Stomach (tissue), 19 donors: ENCODE measurements at places on chromosomes 5 and 9. TPM values are rescaled to one million over a fixed set of nuclear protein-coding genes. Genes with fewer than 3 reads are reported as not detected.

DNA sequence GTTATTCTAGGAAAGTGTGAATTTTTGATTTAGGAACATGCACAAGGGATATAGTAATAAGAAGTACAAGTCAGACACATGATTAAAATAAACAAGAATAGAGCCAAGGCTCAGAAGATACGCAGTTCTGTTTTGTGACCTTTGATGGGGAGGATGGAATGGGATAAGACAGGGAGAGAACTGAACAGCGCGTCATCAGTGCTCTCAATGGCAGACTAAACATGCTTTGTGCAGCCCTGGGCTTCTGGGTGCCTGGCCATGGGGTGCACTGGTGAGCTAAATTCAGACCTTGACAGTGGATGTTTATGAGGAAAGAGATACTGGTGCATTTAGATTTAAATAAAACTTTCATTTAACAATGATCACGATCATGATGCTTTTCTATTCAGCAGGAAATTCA, 309.7 kb downstream of the ARHGEF28 start:
- DNase-seq: no peak

GRCh38 chr5:107864793-107865192, 194.1 kb upstream of the EFNA5 start:
- no peak for DNase-seq

DNA sequence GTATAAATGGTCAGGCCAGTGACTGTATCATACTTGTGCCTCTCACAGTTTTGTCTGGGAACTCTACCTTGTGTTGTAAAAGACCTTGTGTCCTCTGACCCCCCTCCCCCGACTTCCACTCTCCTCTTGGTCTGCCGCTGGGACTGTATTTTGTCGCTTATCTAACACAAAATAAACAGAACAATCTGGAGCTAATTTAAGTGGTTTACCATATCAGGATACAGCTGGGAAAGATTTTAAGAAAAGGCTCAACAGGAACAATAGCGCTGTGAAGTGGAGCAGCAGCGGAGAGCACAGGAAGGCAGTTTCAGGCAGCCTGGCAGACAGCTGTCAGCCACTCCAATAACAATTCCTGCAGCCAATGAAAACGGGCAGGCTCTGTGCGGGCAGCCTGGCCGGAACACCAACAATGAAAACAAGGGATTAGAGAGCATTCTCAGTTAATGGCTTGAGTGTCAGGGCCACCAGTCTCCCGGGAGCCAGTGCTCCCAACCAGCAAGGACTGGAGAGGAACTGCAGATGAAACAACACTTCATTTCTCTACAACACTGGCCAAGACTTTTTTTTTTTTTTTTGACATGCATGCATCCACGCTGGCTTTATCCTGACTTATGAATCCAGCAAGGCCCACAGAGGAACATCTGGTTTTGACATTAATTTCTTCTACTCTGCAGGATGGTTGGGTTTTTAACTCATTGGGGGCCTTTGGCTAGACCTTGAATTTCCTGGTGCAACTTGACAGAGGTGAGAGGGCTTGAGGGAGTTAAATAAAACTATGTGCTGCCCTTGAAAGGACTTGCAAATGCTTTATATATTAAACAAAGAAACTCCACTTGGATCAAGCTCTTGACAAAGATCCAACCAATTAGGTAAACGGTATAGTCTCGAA, 76.7 kb downstream of the ARSB start:
- DNase-seq: peak; percentile 65

DNA sequence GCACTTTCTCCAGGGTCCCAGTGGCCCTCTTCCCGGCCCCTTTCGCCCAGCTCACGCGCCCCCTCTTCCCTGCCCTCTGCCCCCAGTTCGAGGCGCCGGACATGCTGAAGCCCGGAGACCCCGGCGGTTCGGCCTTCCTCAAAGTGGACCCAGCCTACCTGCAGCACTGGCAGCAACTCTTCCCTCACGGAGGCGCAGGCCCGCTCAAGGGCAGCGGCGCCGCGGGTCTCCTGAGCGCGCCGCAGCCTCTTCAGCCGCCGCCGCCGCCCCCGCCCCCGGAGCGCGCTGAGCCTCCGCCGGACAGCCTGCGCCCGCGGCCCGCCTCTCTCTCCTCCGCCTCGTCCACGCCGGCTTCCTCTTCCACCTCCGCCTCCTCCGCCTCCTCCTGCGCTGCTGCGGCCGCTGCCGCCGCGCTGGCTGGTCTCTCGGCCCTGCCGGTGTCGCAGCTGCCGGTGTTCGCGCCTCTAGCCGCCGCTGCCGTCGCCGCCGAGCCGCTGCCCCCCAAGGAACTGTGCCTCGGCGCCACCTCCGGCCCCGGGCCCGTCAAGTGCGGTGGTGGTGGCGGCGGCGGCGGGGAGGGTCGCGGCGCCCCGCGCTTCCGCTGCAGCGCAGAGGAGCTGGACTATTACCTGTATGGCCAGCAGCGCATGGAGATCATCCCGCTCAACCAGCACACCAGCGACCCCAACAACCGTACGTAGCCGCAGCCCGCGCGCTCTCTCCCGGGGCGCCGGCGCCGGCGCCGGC, 1.0 kb downstream of the PRDM6 start:
- DNase-seq: no peak

GRCh38 chr5:68757006-68757405, 336.8 kb upstream of the SLC30A5 start:
- no peak for DNase-seq

DNA sequence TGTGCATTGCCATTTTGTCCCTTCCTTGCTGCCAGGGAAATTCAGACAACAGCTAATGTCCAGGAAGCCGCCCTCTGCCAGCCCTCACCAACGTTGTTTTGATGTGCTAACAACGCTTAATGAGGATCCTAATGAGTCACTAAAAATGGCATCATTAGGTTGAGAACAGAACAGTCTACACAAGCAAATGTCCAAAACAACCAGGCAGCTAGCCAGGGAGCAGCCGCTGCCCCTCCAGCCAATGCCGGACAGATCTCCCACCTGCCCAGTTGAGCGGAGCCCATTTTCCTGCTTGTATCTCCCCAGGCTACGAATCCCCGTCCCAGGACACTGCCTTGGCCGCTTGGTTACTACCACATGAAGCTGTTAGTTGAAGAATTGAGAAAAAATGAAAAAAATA, 40.4 kb upstream of the UNC5A start:
- no peak for DNase-seq

GRCh38 chr5:132506094-132506692, 15.6 kb upstream of the IRF1 start:
- DNase-seq: no peak

DNA sequence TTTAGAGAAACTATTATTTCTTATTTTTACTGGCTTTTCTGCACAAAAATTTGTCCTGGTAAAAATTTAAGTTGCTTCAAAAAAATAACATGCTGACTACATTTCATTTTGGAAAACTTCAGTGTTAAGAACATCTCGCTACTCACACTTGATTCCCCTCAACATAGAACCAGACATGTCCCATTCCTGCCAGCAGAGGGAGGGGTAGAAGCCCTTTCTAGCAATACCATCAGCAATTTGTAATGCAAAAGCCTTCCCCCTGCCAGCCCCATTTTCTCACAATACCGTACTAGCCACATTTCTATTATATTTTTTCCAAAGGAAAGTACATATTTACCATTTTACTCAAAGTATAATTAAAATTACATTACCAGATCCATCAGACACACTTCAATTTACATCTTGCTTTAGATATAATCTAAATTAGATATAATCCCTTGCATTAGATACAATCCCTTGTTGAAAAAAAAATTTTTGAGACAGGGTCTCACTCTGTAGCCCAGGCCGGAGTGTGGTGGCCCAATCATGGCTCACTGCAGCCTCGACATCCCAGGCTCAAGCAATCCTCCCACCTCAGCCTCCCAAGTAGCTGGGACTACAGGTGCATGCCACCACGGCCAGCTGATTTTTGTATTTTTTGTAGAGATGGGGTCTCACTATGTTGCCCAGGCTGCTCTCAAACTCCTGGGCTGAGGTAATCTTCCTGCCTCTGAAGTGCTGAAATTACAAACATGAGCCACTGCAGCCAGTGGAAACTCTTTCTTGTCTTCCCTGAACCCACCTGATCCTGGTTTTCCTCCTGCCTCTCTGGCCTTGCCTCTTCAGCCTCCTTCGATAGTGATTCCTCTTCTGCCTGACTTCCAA, 39.6 kb upstream of the IDNK start:
- peak; percentile 80 for DNase-seq

DNA sequence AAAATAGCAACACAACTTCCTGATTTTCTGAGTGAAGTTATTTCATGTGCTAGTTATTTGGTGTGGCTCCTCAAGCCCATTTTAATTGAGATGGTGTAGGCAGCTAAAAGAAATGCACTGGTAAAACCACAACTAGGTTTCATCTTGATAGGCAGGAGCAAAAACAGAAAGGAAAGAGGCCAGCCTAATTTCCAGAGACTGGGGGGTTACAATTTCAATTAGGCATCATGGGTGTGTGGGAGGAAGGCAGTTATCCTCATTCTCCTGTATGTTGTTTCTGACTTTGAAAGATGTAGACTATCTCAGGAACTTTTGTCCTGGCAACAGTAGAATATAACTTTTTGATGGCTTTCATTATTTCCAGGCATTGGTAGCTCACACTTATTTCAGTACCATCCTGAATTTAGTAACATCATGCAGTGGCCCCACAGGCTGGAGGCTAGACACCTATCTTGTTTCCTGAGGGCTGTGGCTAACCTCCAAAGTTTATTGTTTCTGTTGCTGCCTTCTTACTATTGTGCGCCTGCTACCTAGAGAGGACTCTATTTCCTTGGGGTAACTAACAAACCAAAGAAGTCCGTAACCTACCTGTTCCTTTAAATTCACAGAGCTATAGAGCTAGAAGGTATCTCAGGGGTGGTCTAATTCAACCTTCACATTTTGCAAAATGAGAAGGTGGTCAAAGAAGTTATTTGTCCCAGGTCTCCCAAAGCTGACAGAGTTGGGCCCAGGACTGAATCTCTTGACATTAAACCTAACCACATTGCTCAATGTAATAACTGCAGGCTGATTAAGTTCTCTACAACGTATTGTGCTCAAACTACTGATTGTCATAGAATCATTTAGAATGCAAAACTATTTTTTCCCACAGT, 42.4 kb downstream of the FYB1 start:
- no peak for DNase-seq

DNA sequence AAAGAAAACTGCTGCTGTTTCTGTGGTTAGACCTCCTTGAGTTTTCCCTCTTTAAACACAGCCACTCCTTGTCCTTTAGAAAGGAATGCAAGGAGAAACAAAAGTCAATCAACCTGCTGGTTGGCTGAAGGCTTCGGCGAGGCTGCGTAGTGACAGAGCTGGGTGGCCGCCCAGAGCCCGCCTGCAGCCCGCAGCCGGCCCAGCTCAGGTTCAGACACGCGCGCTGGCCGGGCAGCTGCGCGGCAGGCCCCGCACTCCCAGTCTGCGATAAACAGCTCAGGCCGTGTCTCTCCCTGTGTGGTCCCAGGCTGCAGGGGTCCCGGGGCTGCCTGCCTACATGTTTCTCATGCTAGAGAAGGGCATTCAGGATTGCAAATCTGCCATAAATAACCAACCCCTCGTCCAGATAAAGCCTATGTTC, 115.4 kb downstream of the HSD17B3 start:
- DNase-seq: peak; percentile 92

GRCh38 chr5:36854402-36855140, 22.0 kb upstream of the NIPBL start:
- no peak for DNase-seq

DNA sequence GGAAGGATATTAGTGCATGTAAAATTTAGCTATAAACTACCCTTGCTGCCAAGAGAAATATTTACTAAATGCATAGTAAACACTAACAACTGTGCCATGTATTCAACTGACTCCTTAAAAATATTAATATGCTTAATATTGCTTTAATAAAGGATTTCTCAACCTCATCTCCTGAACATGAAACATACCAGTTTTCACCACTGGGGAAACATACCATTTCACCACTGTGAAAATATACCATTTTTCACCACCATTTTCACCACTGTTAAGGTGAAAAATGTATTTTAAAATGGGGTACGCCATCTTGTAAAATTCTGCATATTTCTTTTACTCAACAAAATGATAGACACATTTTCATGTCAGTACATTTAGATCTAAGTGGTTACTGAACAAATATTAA, 4.5 kb downstream of the RAB14 start:
- DNase-seq: no peak

DNA sequence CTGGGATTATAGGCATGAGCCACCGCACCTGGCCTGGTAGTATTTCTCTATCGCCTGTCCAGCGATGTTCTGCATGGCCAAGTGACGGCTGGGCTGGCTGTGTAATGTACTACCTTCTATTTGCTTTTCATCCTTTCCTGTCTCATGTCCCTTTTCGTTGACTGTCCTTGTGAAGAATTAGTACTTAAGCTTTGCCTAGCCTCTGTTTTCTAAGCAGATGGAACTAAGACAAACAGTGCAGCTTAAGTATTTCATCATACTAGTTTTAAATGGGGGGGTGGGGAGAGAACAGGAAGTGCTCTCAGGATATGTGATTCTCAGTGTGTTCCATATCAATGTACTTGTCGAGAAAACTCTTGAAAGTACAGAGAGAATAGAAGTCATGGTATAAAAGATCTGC, 31.7 kb upstream of the CCL21 start:
- DNase-seq: peak; percentile 17

- DNase-seq: peak; percentile 58
Measured at GRCh38 chr9:37453827-37454226, 11.4 kb downstream of the ZBTB5 start.

DNA sequence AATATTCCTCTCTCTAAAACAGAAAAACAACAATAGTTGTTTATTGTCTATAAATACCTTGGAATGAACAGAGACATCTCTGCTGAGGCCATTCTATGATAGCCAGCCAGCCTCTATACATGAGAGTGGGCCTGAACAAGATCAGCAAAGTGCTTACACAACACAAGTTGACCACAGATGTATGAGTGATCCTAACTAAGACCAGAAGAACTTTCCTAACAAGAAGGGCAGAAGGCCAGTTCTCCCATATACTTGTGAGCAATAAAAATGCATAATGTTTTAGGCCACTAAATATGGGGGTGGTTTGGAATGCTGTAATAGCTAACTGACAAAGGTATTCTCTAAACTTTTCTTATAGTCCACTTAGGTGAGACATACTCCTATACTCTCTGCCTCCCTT, 345.7 kb downstream of the SPATA31D1 start:
- DNase-seq: no peak

GRCh38 chr5:112232667-112233066, 186.4 kb downstream of the EPB41L4A start:
- DNase-seq: no peak

DNA sequence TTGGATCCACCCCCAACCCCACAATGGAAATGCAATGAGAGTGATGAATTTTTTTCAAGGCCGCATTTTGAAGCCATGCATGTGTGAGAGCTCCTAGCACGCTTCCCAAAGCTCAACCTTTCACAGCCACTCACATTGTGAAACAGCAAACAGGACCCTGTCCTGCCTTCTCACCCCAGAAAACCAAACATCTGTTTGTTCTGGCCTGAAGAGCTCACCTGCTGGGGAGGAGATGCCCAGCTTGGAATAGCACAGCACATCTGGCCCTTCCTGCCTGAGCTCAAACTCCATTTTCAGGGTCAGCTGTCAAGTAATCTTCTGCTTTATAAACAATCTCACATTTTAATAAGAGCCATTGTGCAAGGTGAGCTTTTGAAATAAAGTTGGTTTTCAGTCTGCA, 54.8 kb downstream of the SAXO1 start:
- no peak for DNase-seq

The NUTM2F gene
- polyA plus RNA-seq: not detected

The PTGDS gene
- 18.6 TPM for polyA plus RNA-seq

The OCLN gene
- polyA plus RNA-seq: 12.5 TPM

The DBH gene
- polyA plus RNA-seq: not detected

The ENTREP1 gene
- 15.3 TPM for polyA plus RNA-seq

The PCDHA1 gene
- polyA plus RNA-seq: not detected

The RNF183 gene
- polyA plus RNA-seq: 1.2 TPM

The KCNN2 gene
- 0.28 TPM for polyA plus RNA-seq

The HABP4 gene
- 10.2 TPM for polyA plus RNA-seq

The PCDHGA1 gene
- not detected for polyA plus RNA-seq
